ENCODE measurements at places on chromosomes 1 and 21. TPM values are rescaled to one million over a fixed set of nuclear protein-coding genes. Genes with fewer than 3 reads are reported as not detected.

Gene BCAR3
- 0.86 TPM for total RNA-seq

DNA sequence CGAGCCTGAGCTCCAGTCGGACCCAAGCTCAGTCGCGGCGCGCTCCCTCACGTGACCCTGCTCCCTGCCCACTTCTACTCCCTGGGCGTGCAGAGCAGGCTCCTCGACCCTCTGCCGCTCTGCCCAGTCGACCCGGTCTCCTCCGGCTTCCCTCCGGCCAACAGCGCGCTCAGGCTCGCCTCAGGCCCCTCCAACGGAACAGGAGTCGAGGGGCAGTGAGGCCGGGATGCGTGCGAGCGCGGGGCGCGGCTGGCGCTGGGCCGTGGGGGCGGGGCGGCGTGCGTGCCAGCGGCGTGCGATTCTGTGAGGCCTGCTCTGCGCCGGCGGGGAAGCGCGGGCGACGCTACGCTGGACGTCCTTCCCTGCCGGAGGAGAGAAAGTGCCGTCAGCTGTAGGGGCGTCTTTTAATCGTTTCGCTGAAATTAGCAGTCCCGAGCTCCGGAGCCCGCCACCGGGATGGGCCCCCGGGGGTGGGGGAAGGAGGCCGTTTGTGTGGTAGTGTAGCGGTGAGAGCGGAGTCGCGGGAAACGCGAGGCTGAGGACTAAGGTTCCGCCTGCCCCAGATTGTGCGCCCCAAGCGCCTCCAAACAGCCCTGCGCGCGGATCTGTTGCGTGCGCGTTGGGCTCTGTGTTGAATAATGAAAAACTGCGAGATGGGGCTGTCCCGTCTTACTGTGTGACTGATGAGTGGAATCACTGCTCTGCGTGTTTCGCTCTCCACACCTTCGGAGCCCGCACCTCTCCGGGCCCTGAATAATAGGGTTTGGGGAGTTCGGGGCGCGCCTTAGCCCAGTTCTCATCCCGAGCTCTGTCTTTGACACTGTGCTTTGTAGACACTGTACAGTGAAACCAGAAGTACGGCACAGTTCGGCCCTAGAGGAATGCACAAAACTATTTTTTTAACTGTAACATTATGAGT, at the start of gene ACBD6:
Gene ACBD6 (minus strand): TSS at position 217 of the 919 bp plus-strand sequence. CDS start 311 bp downstream, outside the sequence.
- DNase-seq: peak; percentile 78
- no peaks in the 10 kb centered on the region for H3K27me3 ChIP-seq
- H3K4me1 ChIP-seq: peaks cover 42% of the 10 kb centered on the region
- H3K36me3 ChIP-seq: no peaks in the 10 kb centered on the region
- peak within 1 kb of the TSS; percentile 94 for H3K4me3 ChIP-seq
- H3K27ac ChIP-seq: peak within 1 kb of the TSS; percentile 99

Gene CD48
- 276 TPM for total RNA-seq

- H3K27ac ChIP-seq: no peak overlapping the region
- peak overlapping the region; percentile 52 for H3K4me3 ChIP-seq
- peaks cover 5% of the 10 kb centered on the region for H3K36me3 ChIP-seq
Measured at GRCh38 chr1:93172778-93173177, 7.4 kb downstream of the TMED5 start.

DNA sequence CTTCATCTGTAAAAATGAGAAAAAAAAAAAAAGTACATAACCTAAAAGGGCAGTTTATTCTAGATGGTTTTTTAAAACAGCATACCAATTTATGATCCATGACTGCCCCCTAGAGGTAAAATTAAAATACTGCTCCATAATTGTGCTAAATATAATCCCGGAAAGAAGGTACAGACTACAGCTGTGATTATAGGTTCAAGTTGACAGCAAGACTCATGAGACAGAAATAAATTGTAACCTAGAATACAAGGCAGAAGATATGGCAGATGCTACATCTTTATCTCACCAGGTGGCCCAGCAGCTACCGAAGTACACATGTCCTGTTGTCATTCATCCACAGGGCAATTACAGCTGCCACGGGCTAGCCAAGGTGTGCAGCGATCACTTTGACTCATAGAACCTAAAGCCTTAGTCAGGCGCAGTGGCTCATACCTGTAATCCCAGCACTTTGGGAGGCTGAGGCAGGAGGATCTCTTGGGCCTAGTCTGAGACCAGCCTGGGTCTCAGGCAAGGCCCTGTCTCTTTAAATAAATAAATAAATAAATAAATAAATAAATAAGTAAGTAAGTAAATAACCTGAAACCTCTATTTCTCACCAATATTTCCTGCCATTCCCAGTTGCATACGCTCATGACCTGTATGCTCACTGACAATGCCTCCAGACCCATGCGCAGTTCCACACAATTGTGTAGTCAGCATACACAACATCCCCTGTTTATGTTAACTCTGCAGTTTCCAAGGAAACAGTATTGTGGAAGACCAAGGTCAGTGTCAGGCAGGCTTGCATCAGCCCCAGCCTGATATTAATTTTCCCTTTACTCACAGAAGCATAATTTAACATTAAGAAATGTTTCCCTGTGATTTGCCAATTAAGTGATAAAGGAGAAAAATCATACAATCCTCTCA, 18.3 kb upstream of the PPIE start:
- H3K27ac ChIP-seq: no peak overlapping the region
- no peaks in the 10 kb centered on the region for H3K4me1 ChIP-seq
- H3K36me3 ChIP-seq: no peaks in the 10 kb centered on the region

DNA sequence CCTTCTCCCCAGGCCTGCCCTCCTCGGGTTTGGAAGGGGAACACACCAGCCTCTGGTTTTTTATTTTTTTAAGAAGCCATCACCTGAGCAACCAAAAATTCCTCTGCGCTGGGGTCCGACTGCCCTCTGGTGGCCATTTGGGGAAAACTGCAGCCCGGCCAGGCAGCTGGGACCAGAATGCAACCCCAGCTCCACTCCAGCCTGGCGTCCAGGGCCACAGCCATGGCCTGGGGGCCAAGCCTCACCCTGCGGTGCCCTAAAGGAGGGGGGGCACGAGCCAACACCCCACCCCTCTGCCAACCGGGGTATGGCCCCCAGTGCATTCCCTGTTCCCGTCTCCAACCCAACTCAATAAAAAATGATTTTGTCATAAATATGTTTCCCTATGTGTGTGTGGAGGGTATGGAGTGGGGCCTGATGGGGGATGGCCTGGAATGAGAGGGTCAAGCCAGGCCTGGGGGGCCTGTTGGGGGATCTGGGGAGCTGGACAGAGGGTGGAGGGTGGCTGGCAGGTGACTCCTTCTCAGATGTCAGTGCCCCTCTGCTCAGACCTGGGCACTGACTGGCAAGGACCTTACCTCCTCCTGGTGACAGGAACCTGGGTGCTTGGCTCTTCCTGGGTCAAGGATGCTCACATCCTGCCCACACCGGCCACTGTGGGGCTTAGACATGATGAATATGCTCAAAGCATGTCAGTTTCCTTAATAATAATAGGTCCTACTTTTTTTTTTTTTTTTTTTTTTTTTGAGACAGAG, 3.2 kb downstream of the GPR3 start:
- no peaks in the 10 kb centered on the region for H3K36me3 ChIP-seq
- DNase-seq: peak; percentile 78
- peak overlapping the region; percentile 80 for H3K27ac ChIP-seq
- no peaks in the 10 kb centered on the region for H3K27me3 ChIP-seq
- H3K4me3 ChIP-seq: no peak overlapping the region
- peaks cover 35% of the 10 kb centered on the region for H3K4me1 ChIP-seq

- H3K27me3 ChIP-seq: no peaks in the 10 kb centered on the region
- peaks cover 61% of the 10 kb centered on the region for H3K4me1 ChIP-seq
- H3K4me3 ChIP-seq: peak overlapping the region; percentile 97
- peak overlapping the region; percentile 98 for H3K27ac ChIP-seq
- no peak for DNase-seq
Measured at GRCh38 chr1:61079898-61080336, 2.4 kb upstream of the NFIA start.
